ENCODE measurements at places on chromosomes 7 and 10.
A peak's percentile ranks its signal among the peaks of the same experiment; 100 is the strongest.

GRCh38 chr7:138243430-138243829 lies 167.2 kb downstream of the AKR1D1 start:
- no peak for DNase-seq

GRCh38 chr7:117395743-117396142 lies 31.6 kb downstream of the ASZ1 start:
- no peak for DNase-seq

DNA sequence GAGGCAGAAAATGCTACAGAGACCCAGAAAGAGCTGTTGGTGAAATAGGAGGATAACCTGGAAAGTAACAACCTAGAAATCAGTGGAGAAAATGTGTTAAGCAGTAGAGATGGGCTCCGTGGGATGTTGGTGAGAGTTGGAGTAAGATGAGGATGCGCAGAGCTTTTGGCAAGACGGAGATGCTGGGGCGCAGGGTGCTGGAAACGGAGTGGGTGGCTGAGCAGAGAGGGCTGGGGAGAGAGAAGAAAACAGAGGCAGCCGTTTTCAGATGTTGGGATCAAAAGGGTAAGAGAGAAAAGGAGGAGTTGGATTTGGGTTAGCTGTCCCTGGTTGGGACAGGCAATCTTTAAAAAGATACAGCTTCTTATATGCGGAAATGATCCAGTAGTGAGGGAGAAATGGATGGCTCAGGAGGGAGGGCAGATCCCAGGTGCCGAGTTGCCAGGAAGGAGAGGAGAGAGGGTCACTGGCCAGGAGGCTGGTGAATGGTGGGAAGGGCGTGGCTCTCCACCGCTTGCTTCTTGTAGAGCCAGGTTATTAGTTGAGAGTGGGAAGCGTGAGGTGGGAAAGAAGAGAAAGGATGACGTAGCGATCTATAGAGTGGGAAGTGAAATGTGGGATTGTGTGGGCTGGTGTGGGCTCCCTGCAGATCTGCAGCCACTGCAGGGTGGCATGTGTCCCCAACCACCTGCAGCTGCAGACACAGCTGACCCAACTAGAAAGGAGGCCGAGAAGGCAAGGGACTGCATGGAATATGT lies 182.2 kb upstream of the SVIL start:
- DNase-seq: no peak

DNA sequence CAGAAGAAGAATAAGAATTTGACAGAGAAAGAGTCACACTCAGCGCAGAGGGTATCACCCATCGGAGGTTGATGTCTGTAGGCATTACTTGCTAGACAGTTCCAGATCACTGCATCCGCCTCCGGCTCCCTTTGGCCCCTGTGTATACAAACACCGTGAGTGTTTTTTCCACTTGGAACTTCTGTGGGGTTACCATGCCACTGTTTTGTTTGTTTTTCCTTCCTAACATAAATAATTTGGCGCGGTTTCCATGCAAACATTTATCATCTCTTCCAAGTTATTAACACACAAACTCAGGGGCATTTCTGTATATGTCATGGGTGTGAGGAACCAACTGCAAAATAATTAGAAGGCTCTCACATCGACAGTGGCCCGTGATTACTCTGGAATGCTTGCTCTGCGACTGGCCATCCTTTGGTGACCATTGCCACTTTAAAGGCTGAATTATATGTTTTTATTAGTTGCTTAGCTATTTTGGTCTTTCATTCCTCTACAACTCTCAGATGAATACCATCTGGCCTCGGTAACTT lies 612.2 kb upstream of the MKI67 start:
- DNase-seq: no peak

DNA sequence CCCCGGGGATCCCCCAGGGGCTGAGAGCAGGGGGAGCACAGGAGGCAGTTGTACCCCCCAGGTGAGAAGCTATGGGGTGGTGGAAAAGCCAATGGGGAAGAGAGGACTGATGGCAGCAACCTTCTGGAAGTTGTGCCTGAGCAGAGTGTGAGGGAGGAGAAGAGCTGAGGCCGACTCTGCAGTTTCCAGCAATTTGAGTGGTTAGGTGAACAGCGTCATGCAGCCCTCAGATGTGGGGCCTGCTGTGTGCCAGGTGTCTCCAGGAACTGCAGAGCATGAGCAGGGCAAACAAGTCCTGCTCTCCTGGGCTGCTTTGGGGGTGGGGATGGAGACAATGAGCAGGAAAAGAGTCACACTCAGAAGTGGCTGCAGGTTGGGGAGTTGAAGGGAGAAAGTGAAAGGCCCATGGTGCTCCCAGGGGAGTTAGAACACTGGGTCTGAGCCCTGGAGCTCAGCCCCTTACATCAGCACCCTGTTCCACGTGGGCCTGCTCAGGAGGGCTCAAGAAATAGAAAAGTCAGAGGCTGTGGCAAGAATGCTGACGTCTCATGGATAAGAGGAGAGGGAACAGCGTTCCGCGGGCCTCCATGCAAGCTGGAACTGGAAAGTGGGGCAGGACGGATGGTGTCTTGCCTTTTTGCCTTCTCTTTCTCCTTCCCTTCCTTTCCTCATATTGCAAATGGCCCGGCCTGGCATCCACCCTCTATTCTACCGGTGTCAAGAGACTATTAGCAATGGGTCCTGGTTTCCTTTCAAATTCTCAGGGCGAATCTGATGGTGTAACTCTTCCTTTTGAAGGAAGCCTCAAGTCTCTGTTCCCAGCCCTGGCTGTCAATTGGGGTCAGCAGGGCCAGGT lies 4.0 kb upstream of the AFAP1L2 start:
- no peak for DNase-seq

DNA sequence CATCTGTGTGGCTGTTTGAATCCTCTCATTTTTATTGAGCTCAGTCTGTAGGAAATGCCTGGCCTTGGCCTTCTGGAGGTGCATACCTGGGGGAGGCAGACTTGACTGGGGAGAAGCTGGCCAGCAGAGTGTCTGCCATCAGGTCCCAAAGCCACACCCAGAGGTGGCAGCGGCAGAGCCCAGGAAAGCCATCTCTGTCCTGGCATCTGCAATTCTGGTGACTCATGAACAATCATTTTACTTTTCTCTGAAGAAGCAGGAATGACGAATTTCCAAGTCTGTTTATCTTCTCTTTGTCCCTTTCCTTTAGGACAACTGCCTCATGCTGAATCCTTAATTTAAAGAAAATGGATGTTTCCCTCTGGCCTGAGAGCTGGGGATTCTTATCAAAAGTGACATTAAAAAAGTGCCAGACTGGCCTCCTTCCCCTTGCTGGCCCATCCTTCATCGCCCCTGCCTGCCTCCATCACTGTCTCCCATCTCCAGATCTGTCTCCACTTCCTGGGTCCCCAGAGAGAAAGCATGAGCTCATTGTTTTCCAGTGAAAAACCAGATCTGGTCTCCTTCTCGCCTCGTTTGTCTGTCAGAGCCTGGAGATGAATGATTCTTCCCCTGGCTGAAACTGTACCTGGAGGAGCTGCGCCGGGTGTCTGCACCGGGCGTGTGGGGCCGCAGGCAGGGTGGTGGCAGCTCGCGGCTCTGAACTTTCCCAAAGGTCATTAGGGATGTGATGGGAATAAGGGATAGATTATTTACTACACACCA lies 124.5 kb downstream of the TMEM178B start:
- no peak for DNase-seq

- no peak for DNase-seq
These were observed 3.7 kb upstream of the LIPF start for GRCh38 chr10:88660598-88660884.

- no peak for DNase-seq
These were observed 305.1 kb upstream of the IMMP2L start for GRCh38 chr7:111867348-111867931.

- no peak for DNase-seq
These were observed 68.5 kb upstream of the NFKB2 start for GRCh38 chr10:102327002-102327401.

DNA sequence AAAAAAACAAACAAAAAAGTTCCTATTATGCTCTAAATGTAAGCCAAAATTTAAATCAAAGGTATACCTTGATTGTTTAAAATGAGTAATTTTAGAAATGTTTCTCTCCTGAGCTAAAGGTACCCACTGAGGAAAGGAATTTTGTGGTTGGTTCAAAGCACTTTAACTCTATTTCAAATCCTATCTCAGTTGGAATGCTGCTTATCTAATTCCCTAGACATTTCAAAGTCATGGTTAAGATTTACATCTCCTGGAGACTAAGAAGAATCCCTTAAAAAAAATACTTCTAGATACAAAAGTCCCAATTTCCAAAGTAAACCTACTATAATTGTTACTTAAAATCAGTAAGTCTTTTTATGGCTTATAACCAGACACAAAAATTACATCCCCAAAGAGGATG lies 830.7 kb downstream of the GRID1 start:
- DNase-seq: no peak

DNA sequence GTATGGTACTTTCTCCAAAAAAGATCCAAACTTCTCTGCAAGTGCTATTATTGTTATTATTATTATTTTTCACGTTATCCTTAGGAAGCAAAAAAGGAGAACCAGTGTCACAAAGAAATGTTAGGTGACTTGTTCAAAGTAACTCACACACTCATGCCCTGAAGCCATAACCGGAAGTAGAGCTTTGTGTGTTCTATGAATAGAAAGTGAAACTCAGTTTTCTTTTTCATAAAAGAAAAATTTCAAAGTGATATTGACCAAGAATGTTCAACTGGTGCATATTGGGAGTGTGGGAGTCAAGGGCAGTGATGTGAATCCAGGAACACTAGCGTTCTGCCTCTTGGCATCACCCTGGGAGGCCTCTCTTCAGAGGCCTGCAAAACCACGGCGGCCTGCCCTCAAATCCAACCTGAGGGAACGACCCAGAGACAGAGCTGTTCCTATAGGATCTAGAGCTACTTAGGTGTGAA lies 106.1 kb downstream of the PRKCQ start:
- peak; percentile 60 for DNase-seq

GRCh38 chr10:45421221-45422097 lies 47.4 kb downstream of the ALOX5 start:
- peak; percentile 40 for DNase-seq

DNA sequence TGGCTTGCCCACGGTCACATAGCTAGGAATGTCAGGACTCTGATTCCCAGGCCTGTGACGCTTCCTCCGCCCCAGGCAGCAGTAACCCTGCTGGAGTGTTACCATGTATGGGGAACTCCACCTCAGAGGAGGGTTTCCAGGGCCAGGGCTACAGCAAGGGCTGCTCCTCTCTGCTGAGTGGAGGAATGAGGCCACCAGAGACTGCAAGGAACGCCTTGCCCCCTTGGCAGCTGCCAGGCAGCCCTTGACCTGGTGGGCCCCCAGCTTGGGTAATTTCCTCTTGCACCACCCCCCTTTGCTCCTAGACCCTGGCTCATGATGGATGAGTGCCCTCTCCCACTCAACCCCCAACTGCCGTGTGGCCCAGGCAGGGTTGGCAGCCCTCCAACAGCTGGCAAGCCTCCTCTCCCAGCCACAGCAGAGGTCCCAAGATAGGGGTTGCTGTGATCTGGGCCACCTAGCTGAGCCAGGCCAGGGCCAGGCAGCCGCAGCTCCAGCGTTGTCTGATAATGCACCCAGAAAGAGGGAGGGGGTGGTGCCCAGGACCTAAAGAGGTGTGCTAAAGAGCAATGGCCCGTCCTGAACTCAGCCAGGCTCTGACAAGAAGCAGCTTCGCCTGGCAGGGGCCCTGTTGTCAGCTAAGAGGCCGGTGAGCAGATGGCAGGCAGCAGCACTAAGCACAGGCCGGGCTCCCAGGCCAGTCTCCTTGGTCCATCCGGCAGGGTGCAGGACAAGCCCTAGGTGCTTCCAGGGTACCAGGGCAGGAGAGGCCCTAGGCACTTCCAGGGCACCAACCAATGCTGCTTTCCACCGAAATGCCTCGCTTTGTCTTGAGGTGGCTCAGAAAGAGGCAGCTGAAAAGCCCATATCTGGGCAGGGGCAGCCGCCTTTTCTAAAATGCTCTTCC lies 35.4 kb downstream of the DRGX start:
- DNase-seq: no peak

DNA sequence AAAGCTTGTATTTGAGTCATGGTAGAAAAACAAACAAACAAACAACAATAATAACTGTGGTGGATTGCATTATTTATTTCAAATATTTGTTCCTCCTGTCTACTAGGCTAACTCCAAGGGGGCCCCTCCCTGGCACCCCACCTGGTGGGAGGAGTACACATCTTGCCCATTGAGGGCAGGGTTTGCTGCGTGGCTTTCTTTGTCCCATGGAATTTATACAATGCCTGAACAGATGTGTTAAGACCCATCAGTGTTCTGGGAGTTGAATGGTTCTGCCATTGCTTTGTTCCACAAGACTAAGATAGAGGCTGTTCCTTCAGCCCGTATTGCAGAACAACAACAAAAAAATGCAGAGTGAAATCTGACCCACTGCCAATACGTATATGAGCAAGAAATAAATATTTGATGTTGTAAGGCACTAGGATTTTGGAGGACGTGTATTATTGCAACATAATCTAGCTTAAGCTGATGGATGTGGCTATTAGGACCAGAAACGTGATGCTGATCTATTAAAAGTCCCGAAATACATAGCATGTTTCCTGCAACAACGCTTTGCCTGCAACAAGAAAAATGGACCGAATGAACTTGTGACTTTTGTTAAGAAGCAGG lies 119.1 kb upstream of the JCAD start:
- no peak for DNase-seq

- no peak for DNase-seq
These were observed 76.8 kb upstream of the IKZF1 start for GRCh38 chr7:50227726-50228125.

- DNase-seq: no peak
These were observed 192.2 kb upstream of the LRGUK start for GRCh38 chr7:133934977-133935330.

GRCh38 chr7:69430384-69431021 lies 167.8 kb upstream of the AUTS2 start:
- DNase-seq: no peak

All from CD4-positive, alpha-beta memory T cell (primary cell).